Thoracic aorta (tissue), 2 donors: ENCODE measurements at places on chromosomes 11 and 22. TPM values are rescaled to one million over a fixed set of nuclear protein-coding genes. Genes with fewer than 3 reads are reported as not detected.

The NTM gene
- total RNA-seq = not detected

The TMEM191B gene
- not detected for total RNA-seq

The CNIH2 gene
- total RNA-seq = not detected

The PRR33 gene
- 0.41 TPM for total RNA-seq

DNA sequence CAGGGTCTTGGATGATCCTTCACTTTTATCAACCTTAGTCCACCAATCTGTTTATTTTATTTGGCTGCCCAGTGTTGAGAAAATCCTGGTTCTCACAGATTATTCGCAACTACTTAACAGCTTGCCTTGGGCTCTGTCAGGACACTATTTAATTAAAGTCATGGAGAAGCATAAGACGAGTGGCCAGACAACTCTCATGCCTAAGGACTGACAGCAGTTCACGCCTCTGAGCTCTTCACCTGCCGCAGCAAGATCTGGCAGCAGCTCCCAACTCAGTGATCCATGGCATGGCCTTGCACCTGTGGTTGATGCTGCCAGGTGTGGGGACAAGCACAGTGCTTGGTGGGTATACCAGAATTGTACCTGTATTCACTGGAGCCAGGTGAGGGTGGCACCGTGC, 37.8 kb downstream of the HIRA start:
- H3K4me3 ChIP-seq = no peak overlapping the region
- H3K27ac ChIP-seq = no peak overlapping the region
- H3K36me3 ChIP-seq = peaks cover 71% of the 10 kb centered on the region
- H3K4me1 ChIP-seq = no peaks in the 10 kb centered on the region
- H3K27me3 ChIP-seq = no peaks in the 10 kb centered on the region

GRCh38 chr11:126280595-126280994, 2.3 kb upstream of the TIRAP start:
- peaks cover 25% of the 10 kb centered on the region for H3K4me1 ChIP-seq
- DNase-seq = no peak
- H3K4me3 ChIP-seq = no peak overlapping the region
- no peak overlapping the region for H3K27ac ChIP-seq

DNA sequence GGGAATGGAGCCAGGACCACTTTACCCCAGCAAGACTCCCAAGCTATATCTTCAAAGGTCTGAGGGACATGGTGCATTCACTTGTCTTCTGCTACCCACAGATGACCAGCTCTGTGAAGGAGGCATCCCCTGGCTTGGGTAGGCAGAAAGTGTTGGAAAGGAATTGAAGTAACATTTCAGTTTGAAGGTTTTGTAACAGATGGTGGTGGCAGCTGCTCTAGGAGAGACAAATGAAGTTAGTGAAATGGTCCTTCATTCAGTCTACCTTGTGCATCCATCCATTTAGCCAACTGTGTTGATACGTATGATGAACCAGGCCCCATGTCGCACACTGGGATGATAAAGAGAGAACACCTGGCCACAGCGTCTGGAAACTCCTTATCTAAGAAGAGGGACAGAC, 140.5 kb downstream of the COMMD9 start:
- H3K27me3 ChIP-seq = no peaks in the 10 kb centered on the region
- H3K4me1 ChIP-seq = peaks cover 7% of the 10 kb centered on the region
- no peak for DNase-seq
- no peak overlapping the region for H3K4me3 ChIP-seq

DNA sequence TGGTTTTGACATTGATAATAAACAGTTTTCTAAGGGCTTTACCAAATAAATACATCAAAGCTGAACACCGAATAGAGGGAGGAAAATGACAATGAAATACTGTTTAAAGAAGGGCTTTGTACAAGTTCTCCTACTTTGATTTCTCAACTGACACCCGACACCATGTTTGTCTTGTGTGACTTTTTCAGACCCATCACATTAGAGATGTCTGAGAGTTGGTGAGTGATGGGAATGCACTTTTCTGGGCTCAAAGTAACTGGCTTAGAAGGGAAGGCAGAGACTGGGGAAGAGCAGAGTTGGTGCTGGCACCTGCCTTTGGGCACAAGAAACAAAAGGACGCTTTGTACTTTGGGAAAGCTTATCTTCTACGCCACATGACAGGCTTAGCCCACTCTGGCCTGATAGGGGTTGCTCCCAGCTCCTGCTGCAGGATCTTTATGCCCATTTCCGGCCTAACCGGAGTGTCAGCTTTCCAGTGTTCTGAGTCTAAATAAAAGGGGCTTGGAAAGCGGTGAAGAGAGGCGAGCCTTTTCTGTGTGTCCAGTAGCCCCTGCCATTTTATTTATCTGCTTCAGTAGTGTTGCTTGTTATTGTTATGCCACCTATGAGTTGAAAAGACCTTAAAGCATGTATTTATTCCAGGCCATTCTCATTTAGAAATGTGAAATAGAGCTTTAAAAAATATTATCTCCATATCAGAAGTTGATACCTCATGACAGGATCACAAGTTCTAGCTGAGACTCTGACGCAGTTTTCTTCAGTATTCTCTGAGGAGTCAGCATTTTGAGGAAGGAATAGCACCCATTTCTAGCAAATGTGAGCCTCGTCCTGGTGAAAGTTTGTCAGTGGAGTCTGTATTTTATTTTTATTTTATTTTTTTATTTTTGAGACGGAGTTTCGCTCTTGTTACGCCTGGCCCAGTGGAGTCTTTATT, 24.2 kb downstream of the KREMEN1 start:
- no peaks in the 10 kb centered on the region for H3K36me3 ChIP-seq
- DNase-seq = no peak
- peaks cover 20% of the 10 kb centered on the region for H3K4me1 ChIP-seq
- no peaks in the 10 kb centered on the region for H3K27me3 ChIP-seq
- H3K27ac ChIP-seq = no peak overlapping the region
- H3K4me3 ChIP-seq = no peak overlapping the region
